Stimulated activated CD4-positive, alpha-beta T cell treated with anti-CD3 and anti-CD28 coated beads, TNF-alpha, amount 100 ng/mL, for 4 hours (primary cell): ENCODE measurements at places on chromosomes 1 and 21.

DNA sequence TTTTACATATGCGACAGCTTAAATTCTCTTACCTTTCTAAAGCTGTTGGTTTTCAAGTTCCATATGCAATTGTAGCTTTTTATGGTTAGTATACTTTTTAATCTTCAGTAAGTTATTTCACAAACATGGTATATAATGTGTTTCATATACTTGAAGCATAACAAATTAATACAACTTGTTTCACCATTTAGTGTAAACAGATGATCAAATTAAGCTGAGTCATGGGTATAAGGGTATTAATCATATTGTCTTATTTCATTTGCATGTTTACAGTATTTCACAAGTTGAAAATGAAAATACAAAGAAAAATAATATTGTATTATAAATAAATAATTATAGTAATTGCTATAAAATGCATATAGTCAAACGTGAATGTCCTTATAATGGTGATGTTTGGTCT is 92.1 kb downstream of the PTPRC start:
- DNase-seq, result no peak

GRCh38 chr1:26900001-26900814 is at the start of gene GPATCH3:
GPATCH3 (minus strand) TSS chr1:26900467; CDS start chr1:26900442, 25 bp downstream.
- DNase-seq, result peak; percentile 80

GRCh38 chr1:155859881-155860871 is 809 bp downstream of the SYT11 start:
- DNase-seq, result no peak

- no peak for DNase-seq
Measured at GRCh38 chr1:84398175-84399155, at the start of gene DNASE2B. DNASE2B (plus strand) TSS chr1:84398484; CDS start chr1:84398565, 81 bp downstream.

- no peak for DNase-seq
Measured at GRCh38 chr1:82059959-82060358, 259.2 kb downstream of the ADGRL2 start.

DNA sequence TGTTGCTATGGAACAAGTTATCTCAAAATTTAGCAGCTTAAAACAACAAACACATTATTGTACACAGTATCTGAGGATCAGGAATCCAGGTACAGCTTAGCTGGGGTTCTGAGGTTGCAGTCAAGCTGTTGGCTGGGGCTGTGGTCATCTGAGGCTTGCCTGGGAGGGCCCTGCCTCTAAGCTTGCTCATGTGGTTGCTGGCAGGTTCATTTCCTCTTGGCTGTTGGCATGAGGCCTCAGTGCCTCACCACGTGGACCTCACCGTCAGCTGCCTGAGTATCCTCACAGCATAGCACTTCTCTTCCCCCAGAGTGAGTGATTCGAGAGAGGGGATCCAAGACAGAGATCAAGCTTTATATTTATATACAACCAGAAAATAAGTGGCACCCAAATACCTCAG is 18.6 kb downstream of the NTPCR start:
- DNase-seq, result no peak

DNA sequence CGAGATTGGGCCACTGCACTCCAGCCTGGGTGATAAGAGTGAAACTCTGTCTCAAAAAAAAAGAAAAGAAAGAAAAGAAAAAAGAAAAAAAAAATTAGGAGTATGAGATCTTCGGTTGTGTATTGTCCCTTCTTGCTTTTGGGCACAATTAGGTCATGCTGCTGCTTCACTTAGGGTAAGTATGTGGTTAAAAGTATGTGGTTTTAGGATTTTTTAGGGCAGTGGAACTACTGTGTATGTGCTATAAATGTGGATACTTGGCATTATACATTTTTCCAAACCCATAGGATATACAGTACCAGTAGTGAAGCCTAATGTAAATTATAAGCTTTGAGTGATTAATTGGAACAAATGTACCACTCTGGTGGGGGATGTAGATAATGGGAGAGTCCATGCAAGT is 31.2 kb downstream of the VANGL2 start:
- no peak for DNase-seq

- no peak for DNase-seq
Measured at GRCh38 chr1:15662477-15662876, 21.6 kb upstream of the PLEKHM2 start.

DNA sequence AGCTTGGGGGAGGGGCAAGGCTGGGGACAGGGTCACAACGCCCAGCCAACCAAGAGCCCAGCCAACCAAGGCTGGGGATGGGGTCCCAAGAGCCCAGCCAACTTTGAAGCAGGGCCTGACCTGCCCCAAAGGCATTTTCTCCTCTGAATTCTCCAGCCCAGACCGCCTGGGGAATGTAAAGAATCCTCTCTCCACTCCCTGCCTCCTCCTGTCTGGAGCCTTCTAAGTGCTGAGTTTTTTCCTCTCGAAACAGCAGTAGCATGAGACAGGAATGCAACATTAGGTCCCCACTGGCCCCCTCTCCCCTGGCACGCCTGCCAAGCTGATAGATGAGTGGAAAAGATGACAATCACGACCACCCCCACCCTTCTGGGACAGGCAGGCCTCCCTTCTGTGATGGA is 17.0 kb downstream of the C1orf198 start:
- no peak for DNase-seq

GRCh38 chr1:90246069-90246468 is 251.2 kb downstream of the ZNF326 start:
- no peak for DNase-seq

GRCh38 chr1:198101716-198102453 is 54.9 kb upstream of the NEK7 start:
- DNase-seq, result no peak

- DNase-seq, result no peak
Measured at GRCh38 chr1:204356997-204357396, 2.7 kb downstream of the PLEKHA6 start.

DNA sequence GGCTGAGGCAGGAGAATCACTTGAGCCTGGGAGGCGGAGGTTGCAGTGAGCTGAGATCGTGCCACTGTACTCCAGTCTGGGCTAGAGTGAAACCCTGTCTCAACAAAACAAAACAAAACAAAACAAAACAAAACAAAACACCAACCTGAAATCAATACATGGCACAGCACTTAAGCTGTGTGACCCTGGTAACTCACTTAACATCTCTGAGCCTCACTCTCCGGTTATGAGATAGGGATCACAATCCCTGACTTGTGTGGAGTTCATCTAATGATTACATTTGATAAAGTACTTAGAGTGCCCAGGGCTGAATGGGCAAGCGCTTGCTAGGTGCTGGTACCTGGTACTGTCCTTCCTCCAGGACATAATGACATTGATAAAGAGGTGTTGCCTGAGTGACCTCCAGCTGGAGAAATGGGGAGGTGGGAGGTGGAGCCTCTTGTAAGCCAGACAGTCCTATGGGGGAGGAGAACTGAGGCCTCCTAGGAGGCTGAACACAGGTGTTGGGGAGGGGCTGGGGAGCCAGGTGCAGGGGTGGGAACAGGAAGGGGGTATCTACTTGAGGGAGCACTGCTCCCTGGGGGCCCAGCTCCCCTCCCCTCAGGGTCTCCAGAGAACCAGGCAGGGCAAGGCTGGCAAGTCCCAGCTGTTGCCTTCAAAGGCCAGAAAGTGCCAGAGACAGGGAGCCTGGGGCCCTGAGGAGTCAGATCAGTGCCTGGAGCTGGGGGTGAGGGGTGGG is 17.9 kb downstream of the FOXO6 start:
- no peak for DNase-seq

- no peak for DNase-seq
Measured at GRCh38 chr1:89761901-89762300, 58.9 kb upstream of the LRRC8D start.

GRCh38 chr1:179588425-179589024 is 3.1 kb upstream of the TDRD5 start:
- DNase-seq, result no peak

DNA sequence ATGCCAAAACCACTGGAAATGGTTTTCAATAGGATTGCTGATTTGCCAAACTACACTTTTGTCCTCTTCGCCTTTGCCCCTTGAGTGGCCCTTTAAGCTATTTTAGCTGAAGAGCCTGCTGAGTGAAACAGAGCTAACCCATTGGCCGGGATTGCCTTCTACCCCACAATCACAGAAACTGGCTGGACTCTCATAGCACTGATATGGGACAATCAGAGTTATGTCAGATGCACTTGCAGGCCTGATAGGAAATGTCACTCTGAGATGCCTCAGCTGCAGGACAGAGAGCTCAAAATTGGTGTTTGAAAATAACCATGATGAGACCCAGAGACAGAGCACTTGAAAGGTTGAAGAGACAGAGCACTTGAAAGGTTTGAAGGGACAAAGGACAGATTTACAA is 354.4 kb downstream of the BRINP2 start:
- no peak for DNase-seq

GRCh38 chr1:17207966-17208418 is 3.1 kb downstream of the PADI1 start:
- peak; percentile 25 for DNase-seq

- DNase-seq, result no peak
Measured at GRCh38 chr1:188027613-188028012, 1198.9 kb downstream of the PLA2G4A start.
